ENCODE measurements at places on chromosomes 2 and 18.
A peak's percentile ranks its signal among the peaks of the same experiment; 100 is the strongest.

DNA sequence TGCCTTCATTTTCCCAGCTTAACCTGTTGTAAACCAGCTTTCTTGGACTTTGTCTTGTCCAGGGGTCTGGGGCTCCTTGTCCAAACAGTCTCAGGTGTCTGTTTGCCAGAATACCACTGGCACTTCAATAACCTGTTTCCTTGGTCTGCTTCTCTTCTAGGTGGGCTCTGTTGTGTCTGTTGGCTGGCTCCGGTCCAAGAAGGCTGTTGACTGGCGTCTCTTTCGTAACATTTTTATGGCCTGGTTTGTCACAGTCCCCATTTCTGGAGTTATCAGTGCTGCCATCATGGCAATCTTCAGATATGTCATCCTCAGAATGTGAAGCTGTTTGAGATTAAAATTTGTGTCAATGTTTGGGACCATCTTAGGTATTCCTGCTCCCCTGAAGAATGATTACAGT lies 17.0 kb downstream of the SLC20A1 start:
- DNase-seq, result no peak

DNA sequence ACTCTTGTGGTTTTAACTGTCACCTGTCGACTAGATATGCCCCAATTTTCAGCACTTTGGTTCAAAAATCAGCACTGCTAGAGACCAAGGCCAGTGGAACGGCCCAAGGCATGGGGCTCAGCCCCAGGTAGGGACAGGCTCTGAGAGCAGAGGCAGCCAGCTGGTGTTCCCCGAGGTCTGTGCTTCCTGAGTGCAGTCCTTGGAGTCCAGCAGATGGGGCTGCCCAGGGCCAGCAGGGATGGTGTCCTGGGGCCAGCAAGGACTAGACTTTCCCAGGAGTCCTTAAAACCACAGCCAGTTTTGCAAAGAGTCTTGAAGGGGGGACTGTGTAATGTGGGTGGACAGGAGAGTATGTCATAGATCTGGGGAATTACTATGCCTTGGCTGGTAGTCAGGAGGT lies 56.3 kb downstream of the POMC start:
- no peak for DNase-seq

DNA sequence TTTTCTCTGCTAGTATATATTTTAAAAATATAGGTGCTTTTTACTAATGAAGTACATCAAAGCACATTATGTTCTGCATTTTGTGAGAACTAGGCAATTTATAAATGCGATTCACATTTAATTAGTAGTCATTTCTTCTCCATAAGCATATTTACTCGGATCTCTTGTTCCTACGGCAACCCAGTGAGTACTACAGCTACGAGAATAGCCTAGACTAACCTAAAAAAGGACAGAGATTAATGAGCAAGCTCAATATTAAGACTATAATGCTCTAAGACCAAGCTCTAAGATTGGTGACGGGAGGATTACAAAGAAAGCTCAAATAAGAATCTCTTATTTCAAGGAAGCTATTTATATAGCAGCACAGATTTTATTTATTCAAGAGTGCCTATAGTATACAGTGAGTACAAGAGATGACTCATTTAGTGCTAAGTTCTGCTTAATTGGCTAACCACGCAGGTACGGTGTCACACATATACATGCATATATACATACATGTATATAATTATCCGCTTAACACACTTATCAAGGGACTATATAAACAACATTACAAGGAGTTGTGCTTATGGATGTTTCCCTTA lies 364.7 kb downstream of the GPD2 start:
- no peak for DNase-seq

GRCh38 chr2:38259311-38259710 lies 117.8 kb downstream of the ATL2 start:
- no peak for DNase-seq

- no peak for DNase-seq
These were observed 76.4 kb upstream of the ITGA6 start for GRCh38 chr2:172350839-172351479.

DNA sequence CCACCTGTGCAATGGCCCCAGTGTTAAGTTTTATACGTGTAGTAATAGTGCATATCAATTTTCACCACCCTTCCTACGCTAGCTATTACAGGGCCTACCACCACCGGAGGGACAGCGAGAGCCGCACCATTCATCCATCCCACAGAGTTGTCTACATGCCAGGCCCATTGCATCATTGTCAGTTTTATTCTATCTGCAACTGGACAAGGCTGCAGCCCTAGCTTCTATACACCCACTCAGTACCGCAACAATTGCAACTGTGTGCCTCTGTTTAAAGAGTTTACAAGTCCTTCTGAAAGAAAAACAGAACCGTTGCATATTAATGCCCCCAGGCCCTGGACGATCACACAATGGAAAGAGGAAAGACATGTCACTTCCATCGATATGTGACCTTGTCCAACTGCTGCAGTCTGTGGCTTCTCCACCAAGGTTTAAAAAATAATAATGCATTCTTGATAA lies 58.6 kb downstream of the ZEB2 start:
- DNase-seq, result peak; percentile 70

DNA sequence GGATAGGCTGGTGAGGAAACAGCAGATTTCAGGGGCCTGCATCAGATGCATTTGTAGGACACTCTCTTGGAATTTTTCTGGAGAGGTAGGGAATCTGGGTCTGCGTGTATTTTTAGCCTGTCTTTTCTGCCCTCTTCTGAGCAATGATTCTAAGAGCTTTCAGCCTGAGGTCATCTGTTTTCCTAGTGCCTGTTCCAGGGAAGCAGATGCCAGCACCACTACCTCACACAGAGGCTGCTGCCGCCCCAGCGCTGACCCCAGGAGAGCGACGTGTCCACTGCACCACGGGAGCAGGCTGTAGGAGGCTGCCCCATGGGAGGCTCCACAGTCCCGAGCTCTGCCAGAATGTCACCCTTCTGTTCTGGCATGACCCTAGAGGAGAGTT lies 316.5 kb downstream of the CYP26B1 start:
- peak; percentile 86 for DNase-seq

DNA sequence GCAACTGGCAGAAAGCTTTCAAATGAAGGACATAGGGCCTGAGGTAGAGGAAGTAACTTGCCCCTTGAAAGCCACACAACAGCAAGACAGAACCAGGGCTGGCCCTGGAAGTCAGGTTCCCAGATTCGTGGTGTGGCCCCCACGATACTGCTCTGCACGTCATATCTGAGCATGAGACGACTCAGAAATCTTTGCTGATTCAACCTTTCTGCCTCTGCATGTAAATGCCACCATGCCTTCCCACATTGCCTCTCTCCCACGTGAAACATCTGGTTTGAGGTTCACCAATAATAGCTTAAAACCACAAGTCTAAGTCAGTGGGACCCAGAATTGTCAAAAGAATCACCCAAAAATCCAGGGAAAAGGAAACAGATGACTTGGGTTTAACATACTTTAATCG lies 214.0 kb upstream of the TRIB2 start:
- peak; percentile 59 for DNase-seq

- no peak for DNase-seq
These were observed 419.8 kb upstream of the TRIB2 start for GRCh38 chr2:12296915-12297314.

DNA sequence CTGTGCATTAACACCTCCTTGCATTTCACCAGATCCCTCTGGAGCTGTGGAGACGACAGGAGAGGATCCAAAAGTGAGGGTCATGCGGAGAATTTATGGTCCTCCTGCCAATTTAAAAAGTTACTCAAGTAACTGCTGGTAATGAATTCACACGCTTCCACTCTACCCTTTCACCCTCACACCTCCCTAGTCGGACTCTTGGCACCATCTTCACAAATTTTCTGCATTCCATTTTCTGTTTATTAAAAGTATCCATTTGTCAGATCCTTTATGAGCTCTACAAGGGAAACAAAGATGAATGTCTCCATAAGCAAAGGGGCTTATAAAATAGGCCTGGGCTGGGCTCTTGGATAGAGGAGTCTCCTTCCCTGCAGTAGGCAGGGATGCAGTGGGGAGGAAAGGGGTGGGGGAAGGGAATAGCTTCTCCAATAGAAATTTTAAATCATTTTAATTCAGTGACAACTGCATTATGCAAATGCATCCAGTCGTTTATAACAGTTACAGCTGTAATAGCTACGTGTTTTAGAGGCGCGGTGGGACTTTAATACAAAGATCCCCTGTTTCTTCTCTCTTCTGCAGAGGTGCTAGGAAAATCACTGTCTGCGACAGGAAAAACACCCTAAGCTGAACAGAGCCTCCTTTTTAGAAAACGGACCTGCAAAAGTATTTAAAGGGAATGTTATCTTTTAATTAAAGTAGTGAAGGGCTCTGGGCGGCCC lies 132.2 kb downstream of the EPHA4 start:
- no peak for DNase-seq

- peak; percentile 89 for DNase-seq
These were observed 67.1 kb downstream of the DIS3L2 start for GRCh38 chr2:232028631-232029030.

All from LHCN-M2 (cell line).